ENCODE measurements at places on chromosomes 16 and 17. TPM values are rescaled to one million over a fixed set of nuclear protein-coding genes. Genes with fewer than 3 reads are reported as not detected.

The ITGAL gene
- 2.4 TPM for total RNA-seq

- H3K27me3 ChIP-seq, result no peaks in the 10 kb centered on the region
- no peaks in the 10 kb centered on the region for H3K4me1 ChIP-seq
- DNase-seq, result no peak
- no peak overlapping the region for H3K27ac ChIP-seq
Measured at GRCh38 chr16:23952128-23952970, 116.6 kb downstream of the PRKCB start.

GRCh38 chr17:326010-326621 is 26.5 kb downstream of the RPH3AL start:
- no peak overlapping the region for H3K4me3 ChIP-seq
- H3K27me3 ChIP-seq, result no peaks in the 10 kb centered on the region
- no peaks in the 10 kb centered on the region for H3K4me1 ChIP-seq
- H3K36me3 ChIP-seq, result no peaks in the 10 kb centered on the region

The CDK3 gene
- total RNA-seq, result 6.6 TPM

DNA sequence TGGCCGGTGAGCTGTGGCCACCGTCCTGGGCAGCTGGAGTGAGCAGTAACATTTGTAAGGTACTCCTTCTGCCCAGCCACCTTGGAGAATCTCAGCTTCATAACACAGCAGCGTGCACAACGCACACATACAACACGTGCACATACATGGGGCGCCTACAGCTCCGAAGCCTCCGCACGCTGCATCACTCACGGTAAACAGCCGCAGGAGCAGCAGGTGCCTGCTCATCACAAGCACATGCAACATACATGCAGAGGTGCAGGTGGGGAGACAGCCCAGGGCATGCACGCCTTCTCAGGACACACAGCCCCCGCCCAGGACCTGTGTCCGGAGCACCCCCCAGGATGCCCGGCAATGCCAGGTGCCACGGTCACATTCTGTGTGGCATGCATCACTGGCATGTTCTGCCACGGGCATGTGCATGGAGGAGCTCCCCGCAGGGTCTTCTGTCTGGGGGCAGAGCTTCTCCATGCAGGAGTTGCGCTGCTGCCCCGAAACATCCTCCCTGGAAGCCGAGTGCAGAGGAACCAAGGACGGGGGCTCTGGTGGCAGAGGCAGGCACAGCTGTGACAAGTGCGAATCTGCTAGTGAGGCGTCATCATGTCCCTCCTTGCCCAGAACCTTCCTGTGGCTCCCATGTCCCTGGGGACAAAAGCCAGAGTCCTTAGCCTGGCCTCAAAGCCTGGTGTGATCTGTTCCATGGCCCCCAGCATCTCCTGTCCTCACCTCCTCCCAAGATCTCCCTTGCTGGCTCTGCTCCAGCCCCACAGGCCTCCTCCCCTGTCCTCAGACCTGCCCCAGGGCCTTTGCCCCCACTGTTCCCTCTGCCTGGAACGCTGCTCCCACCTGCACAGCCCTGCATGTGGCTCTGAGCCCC is 184.0 kb upstream of the GSE1 start:
- no peaks in the 10 kb centered on the region for H3K4me1 ChIP-seq
- DNase-seq, result no peak
- no peaks in the 10 kb centered on the region for H3K27me3 ChIP-seq
- H3K4me3 ChIP-seq, result no peak overlapping the region
- no peaks in the 10 kb centered on the region for H3K36me3 ChIP-seq
- H3K27ac ChIP-seq, result no peak overlapping the region

DNA sequence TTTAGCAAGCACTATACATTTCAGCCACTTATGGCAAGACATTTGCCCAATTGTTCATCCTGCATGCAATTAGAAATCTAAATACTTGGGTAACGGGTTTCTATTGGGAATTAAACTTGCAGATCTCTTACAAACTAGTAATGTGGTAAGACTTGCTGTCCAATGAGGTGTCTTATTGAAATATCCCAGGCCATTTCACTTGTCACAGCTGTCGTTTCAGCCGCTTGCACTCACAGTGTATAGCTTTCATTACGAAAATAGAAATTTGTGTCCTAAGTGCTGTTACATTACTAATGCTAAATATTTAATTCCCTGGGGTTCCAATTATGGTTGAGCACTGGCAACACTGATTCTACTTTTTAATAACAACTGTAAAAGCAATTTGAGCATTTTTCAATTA is 40.3 kb upstream of the IRX5 start:
- no peaks in the 10 kb centered on the region for H3K27me3 ChIP-seq
- no peak overlapping the region for H3K4me3 ChIP-seq
- no peaks in the 10 kb centered on the region for H3K36me3 ChIP-seq
- DNase-seq, result no peak
- no peak overlapping the region for H3K27ac ChIP-seq
- no peaks in the 10 kb centered on the region for H3K4me1 ChIP-seq

The SLC38A8 gene
- total RNA-seq, result not detected

All from breast epithelium (tissue), 4 donors.